ENCODE measurements at places on chromosomes 12 and 14. TPM values are rescaled to one million over a fixed set of nuclear protein-coding genes. Genes with fewer than 3 reads are reported as not detected.

The PPM1H gene
- 8.2 TPM for total RNA-seq

The TOMM20L gene
- total RNA-seq = not detected

The CLEC4D gene
- not detected for total RNA-seq

The MIP gene
- not detected for total RNA-seq

The GPR65 gene
- not detected for total RNA-seq

The CLEC2A gene
- not detected for total RNA-seq

The MNAT1 gene
- 43.4 TPM for total RNA-seq

The NID2 gene
- 15.1 TPM for total RNA-seq

The COX8C gene
- total RNA-seq = not detected

The PAX9 gene
- 2.7 TPM for total RNA-seq

The MYF6 gene
- not detected for total RNA-seq

The MMP17 gene
- 13.3 TPM for total RNA-seq

The KIAA0586 gene
- 9.9 TPM for total RNA-seq

The KRT71 gene
- not detected for total RNA-seq

The MBIP gene
- total RNA-seq = 14.1 TPM

The LALBA gene
- not detected for total RNA-seq

The LRP1-AS gene
- total RNA-seq = not detected

The BIN2 gene
- total RNA-seq = 0.11 TPM

The OR6C70 gene
- not detected for total RNA-seq

The RPGRIP1 gene
- total RNA-seq = 0.54 TPM

The HOTAIR gene
- 0.16 TPM for total RNA-seq

The EIF2S3B gene
- 0.52 TPM for total RNA-seq

The TFCP2 gene
- total RNA-seq = 16.3 TPM

The SLC38A1 gene
- total RNA-seq = 81.3 TPM

The LHX5 gene
- not detected for total RNA-seq

The MAP3K9 gene
- 4.9 TPM for total RNA-seq

The TBX3 gene
- 21.5 TPM for total RNA-seq

The OTX2 gene
- total RNA-seq = not detected

The KRT85 gene
- total RNA-seq = not detected

The KRT78 gene
- total RNA-seq = not detected

The ACSM4 gene
- not detected for total RNA-seq

The TAS2R7 gene
- total RNA-seq = not detected

The ZNF891 gene
- 0.55 TPM for total RNA-seq

The FAM181A gene
- not detected for total RNA-seq

The PLBD1 gene
- 4.8 TPM for total RNA-seq

The NYNRIN gene
- 0.40 TPM for total RNA-seq
